ENCODE measurements at places on chromosomes 5 and 9.
A peak's percentile ranks its signal among the peaks of the same experiment; 100 is the strongest.

DNA sequence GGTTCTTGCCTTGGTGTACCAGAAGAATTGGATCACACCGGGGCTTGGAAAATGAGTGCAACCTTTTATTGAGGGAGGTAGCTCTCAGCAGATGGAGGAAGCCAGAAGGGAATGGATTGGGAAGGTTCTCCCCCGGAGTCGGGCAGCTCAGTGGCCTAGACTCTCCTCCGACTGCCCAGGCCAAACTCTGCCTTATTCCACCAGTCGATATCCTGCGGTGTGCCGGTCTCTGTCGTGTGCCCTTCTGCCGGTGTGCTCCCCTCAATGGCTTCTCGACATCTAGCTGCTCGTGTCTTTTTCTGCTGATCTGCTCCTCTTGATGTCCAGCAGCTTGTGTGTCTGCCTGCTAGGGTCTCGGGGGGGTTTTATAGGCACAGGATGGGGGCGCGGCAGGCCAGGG, 87.4 kb upstream of the CCL21 start:
- DNase-seq: no peak

GRCh38 chr5:139751236-139751635, 44.4 kb upstream of the PSD2 start:
- DNase-seq: no peak

GRCh38 chr5:132132138-132132537, 58.5 kb downstream of the CSF2 start:
- no peak for DNase-seq

GRCh38 chr9:133888048-133888808, 103.9 kb downstream of the VAV2 start:
- DNase-seq: no peak

DNA sequence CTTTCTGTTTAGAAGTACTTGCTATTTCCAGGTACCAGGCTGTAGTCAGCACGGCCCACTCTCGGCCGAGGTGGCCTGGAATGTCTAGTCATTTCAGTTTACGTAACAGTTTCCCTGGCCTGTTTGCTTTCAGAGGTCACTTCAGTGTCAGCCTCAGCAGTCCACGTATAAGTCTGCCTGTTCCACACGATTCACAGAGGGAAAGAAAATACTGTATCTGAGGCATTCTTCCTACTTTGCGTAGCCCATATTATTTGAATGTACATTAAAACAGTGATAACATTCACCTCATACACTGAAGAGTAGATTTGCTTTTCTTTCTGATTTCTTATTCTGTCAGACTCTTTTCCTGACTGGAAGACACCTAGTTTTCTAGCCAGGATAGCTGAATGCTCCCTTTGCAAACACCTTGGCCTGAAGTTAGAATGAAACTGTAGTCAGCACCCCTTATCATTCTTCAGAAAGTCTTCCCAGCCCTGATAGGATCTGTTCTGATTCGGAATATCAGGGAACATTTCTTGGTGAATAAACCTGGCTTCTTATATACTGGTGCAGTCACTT, 140.9 kb downstream of the AOPEP start:
- DNase-seq: peak; percentile 33

DNA sequence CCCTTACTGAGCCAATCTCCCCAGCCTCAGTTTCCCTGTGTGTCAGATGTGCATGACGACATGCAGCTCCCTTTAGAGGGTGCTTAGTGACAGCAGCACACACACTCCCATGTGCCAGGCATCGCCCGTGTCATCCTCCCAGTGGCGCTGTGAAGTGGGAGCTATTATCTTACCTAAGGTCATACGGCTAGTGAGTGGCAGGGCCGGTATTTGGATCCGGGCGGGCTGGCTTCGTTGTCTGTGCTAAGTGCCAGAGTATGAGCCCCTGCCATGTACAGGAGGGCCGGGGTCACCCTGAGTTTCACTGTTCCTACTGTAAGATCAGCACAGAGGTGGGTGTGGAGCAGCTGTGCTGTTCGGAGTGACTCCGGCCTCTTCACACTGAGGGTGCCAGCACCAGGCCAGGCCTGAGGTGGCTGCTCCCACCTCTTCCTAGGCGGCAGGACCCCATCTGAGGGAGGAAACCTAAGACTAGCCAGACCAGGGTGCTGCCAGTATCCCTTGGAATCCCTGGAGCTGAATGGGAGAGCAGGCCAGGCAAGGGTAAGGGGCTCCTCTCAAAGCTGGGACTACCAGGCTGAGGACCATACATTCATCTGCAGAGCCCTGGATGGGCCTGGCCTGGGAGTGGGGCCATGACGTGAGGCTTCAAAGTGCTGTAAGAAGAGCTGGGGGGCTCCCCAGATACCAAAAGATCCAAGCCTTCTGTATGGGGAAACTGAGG, 22.5 kb downstream of the AQP7 start:
- DNase-seq: no peak

GRCh38 chr9:93954434-93955061, 607 bp downstream of the BARX1 start:
- DNase-seq: no peak

- DNase-seq: no peak
Observed at GRCh38 chr9:21810388-21810787, 8.0 kb downstream of the MTAP start.

DNA sequence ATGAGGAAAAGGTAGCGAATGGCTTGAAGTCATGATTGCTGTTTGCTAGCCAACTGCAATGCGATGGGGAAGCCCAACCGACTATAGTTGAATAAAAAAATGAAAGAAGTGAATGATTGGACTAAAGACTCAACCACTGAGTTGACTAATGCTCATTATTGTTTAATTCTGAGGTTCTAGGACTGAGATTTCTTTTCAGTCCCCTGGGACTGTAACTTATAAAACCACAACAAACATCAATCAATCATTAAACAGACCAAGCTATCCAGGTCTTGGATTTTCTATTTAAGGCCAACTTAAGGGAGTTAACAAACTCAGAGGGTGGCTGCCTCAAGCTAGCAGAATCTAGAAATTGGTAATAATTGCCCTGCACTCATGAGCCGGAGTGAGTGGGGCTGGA, 154.2 kb downstream of the DOCK2 start:
- DNase-seq: no peak

DNA sequence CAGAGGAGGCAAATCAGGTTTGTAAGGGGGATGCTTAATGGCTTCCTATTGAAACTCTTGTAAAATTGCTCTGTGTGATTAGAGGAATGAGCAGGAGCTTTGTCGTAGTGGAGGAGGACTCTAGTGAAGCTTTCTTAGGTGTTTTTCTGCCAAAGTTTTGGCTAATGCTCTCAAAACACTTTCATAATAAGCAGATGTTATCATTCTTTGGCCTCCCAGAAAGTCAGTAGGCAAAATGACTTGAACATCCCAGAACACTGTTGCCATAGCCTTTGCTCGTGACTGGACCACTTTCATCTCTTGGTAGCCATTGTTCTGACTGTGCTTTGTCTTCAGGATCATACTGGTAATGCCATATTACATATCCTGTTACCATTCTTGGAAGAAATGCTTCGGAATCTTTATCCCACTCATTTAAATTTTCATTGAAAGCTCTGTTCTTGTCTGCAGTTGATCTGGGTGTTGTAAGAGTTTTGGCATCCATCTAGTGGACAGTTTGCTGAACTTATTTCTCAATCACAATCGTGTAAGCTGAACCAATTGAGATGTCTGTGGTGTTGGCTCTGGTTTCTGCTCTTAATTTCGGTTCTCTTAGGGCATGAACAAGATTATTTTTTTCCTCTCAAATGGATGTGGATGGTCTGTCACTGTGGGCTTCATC, 187.6 kb downstream of the COMMD10 start:
- DNase-seq: no peak

GRCh38 chr9:114938687-114939575, 8.5 kb upstream of the TNFSF8 start:
- DNase-seq: no peak

DNA sequence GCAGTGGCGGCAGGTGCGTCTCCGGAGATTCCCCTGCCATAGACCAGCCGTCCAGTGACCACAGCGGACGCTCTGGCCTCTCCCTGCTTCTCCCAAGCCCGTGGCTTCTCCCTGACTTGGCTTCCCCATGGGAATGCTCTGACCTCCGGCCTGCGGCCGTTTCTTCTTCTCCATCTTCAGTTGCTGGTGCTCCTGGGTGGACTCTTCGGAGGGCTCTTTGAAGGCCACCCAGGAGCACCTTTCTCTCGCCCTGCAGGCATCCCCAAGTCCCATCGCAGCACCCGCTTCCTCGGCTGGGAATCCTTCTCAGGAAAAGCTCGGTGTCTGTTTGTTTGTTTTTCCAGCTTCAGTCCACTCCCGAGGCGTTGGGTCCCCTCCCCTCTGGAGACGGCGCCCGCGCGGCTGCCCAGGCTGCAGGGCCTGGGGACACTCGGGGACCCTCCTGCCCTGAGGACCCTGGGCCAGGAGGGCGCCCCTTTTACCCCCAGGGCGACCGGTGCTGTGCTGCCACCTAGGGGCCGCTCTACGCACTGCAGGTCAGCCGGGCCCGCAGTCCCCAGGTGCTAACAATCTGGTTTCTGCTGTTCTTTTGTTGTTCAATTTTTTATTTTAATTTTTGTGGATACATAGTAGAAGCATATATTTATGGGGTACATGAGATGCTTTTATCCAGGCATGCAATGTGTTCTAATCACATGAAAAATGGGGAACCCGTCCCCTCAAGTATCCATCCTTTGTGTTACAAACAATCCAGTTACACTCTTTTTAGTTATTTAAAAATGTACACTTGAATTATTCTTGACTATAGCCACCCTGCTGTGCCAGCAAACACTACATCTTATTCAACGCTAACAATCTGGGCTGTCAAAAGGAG, 197.9 kb upstream of the ADAMTS16 start:
- DNase-seq: no peak

- no peak for DNase-seq
Observed at GRCh38 chr5:125579182-125579581, 832.7 kb upstream of the ZNF608 start.

GRCh38 chr5:86463339-86463738, 154.4 kb upstream of the COX7C start:
- no peak for DNase-seq

DNA sequence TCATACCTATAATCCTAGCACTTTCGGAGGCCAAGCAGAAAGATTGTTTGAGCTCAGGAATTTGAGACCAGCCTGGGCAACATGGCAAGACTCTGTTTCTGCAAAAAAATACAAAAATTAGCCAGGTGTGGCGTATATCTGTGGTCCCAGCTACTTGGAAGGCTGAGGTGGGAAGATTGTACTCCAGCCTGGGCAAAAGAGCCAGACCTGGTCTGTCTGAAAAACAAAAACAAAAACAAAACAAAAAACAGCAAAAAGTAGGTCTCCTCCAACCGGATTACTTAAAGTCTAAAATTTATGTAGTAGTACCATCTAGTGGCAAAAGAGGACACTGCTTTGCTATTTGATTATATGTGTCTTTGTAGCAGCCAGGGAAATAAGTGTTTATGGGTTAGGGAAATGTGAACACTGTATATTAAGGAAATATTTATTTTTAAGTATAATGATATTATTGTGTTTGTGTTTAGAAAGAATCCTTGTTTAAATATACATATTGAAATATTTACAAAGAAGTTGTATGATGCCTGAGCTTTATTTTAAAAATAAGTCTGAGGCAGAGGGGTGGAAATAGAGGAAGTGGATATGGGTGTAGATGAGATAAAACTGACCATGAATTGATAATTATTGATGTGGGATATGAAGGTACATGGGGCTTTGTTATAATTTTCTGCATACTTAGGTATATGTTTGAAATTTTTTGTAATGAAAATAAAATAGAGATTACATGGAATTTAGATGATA, 20.0 kb downstream of the APC start:
- no peak for DNase-seq

DNA sequence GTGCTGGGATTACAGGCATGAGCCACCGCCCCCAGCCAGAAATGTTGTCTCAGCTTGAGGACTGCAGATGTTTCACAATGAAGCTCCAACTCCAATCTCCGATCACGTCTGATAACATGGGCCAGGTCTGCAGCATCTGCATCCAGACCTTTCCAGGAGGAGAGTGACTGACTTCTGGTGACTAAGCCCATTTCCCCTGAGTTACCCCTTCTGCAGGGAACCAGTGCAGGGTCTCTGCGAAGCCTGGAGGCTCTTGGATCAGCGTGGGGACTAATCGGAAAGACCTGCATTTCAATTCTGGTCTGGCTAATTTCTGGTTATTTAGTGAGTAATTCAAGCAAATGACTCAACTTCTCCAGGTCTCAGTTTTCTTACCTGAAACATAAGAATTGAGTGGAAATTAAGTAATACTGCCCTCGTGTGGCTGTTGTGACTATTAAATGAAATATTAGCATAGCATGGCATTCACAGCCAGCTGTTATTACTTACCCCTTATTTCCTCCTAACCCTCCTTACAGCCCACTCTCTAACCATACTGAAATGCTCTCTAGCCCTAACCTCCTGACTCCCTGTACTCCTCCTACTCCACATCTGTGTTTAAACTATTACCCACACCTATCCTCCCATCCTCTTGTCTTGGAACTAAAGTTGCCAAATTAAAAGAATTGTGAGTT, 2.2 kb upstream of the GNPDA1 start:
- no peak for DNase-seq

GRCh38 chr9:90787771-90788460, 13.7 kb upstream of the SYK start:
- DNase-seq: no peak

- no peak for DNase-seq
Observed at GRCh38 chr5:54470677-54471076, 15.2 kb downstream of the HSPB3 start.

DNA sequence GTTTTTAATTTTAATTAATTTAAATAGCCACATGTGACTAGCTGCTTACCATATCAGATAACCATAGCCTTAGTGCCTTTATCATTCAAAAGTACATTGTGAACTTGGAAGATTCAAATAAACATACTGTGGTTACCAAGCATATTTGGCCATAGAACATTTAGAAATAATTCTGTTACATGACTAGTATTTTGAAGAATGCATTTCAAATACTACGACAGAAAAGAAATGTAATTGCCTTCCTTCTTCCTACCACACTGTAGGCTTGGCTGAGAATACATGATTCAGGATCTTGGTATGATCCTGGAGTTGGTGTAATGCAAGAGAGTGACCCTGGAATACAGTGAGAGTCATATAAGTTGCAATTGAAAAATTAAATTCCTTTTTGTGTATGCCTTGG, 109.7 kb upstream of the PCA3 start:
- DNase-seq: no peak

- DNase-seq: no peak
Observed at GRCh38 chr5:148177207-148177606, 8.9 kb downstream of the SPINK14 start.

GRCh38 chr9:134136118-134136995, 475 bp downstream of the WDR5 start:
- DNase-seq: no peak

DNA sequence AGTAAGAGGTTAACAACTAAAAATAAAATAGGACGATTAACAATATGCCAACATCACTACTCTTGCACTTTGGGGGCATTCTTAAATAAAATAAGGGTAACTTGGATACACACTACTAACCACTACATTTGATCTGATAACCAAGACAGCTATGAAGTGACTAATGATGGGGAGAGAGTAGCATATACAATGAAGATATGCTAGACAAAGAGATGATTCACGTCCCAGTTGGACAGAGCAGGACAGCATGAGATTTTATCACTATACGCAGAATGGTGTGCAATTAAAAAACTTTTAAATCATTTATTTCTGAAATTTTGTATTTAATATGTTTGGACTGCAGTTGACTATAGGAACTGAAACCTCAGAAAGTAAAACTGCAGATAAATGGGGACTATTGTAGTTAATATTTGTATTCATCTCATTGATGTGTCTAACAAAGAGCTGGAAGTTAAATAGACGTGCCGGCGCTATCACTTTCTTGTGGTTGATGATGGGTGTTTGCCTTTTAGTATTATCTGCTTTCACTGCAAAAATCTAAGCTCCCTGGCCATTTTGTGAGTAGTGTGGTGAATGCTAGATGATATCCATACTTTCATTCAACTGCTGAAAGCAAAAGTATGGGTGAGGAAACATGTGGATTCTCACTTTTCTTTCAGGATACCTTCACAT, 18.7 kb downstream of the GIN1 start:
- no peak for DNase-seq

Measured in thoracic aorta (tissue), 2 donors.